ENCODE measurements at places on chromosomes 5 and 9. TPM values are rescaled to one million over a fixed set of nuclear protein-coding genes. Genes with fewer than 3 reads are reported as not detected.

DNA sequence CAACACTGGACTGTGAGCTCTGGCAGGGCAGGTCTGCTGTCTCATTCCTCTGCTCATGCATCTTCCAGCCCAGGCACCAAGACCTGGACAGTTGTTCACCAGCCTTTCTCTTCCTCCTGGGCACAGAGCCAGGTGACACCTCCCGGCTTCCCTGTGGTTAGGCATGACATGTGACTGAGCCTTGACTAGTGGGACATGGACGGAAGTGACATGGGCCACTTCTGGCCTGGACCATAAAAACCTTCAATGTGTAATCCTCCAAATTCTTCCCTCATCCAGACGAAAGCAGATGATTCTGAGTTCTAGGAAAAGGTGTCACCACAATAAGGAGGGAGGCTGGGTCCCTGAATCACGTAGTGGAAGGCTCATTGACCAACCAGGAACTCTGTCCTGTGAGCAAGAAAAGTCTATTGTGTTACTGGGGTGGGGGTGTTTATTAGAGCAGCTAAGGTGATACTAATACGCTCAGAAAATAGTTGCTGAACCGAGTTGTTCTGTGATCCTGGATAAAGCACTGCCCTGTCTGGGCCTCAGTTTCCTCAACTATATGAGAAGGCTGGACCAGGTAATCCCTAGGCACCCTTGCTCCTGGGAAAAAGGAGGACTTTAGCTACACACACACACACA, 26.6 kb upstream of the CRB2 start:
- DNase-seq: no peak

- DNase-seq: no peak
These were observed 57.2 kb upstream of the PRDM9 start for GRCh38 chr5:23450187-23450586.

DNA sequence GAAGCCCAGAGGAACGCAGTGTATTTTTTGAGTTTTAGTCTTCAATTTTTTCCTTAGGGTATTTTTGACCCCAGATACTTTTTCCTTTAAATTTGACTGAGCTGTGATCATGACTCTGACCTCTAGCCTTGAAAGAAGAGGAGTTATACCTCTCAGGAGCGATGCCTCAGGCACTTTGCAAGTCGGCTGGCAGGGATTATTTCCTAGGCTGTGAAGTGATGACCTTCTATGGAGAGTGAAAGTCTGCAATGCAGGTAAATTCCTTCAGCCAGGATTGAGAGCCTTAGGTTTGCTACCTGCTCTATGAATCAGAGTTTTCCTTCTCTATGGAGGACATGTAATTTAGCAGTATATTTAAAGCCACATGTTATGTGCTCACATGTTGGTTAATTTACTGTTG, 10.8 kb upstream of the NUDT12 start:
- no peak for DNase-seq

GRCh38 chr5:16585041-16585667, 31.6 kb downstream of the RETREG1 start:
- no peak for DNase-seq

DNA sequence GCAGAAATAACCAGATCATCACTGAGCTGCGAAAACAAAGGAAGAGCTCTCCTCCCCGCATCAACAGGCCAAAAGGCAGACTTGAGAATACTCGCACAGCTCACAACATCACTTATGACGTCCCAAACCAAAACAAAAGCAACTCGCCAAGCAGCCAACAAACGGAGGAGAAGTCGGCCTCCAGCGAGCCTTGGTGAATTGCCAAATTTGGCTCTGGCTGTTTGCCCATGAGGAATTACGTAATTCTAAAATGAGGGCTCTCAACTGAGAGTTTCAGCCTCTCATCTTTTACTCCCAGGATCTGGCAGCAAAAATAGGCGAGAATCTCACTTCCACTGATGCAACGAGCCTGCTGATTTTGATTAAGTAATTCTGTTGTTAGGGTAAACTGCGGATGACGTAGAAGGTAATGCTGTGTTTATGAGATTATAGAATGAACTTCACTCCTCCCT, 51.7 kb upstream of the SEMA6A start:
- DNase-seq: peak; percentile 55

DNA sequence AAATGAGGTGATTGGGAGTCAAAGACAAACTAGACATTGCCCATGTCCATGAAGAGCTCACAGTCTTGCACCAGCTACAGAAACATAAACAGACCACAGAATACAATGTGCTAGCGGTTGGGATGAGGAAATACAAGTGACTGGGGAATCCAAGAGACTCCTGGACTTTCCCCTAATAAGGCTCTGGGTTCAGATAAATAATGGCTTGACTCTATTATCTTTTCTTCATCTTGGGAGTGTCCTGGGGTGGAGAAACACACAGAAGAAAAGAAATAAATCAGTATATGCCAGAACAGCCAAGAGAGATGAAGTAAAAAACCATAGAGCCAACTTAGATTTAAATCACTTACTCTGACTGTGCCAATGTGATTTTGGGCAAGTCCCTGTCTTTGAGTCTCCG, 227.8 kb downstream of the PAPPA start:
- no peak for DNase-seq

DNA sequence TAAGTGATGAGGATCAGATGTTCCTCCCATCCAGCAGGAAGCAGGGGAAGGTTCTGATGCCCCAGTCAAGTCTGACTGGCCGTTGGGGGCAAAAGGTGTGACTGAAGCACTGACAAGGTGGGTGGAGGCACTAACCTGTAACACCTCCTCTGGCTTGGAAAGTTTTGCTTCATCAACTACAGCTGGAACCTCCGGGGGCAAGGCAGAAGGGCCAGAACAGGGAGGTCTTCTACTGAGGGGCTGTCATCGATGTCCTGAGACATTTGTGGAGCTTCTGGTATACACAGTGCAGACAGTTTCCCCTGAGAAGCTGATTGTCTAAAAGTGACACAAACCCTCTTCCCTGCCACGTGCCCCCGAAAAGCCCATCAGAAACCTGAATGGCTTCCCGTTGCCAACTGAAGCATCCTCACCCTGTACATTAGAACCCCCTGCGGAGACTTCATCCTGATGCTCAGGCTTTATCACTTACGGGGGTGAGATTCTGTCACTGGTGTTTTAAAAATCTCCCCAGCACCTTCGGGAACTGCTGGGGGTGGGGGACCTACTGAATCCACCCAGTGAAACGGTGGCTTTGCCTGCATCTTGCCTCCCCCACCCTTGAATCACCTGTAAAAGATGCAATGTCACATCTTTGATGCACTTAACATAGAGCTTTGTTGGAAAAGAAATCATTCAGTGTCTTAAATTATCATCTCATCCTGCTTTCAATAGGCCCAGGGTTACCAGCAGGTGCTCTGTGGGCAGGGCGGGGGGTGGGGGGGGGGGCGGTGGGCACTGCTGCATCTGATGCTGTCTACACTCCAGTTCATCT, 24.6 kb downstream of the TRAF1 start:
- DNase-seq: no peak

GRCh38 chr9:95494022-95494415, 22.8 kb downstream of the PTCH1 start:
- no peak for DNase-seq

GRCh38 chr5:78006449-78006848, 230.3 kb upstream of the TBCA start:
- no peak for DNase-seq

GRCh38 chr9:2354216-2354615, 267.4 kb upstream of the VLDLR start:
- no peak for DNase-seq

GRCh38 chr5:178236679-178237078, 4.1 kb upstream of the PHYKPL start:
- DNase-seq: peak; percentile 72

DNA sequence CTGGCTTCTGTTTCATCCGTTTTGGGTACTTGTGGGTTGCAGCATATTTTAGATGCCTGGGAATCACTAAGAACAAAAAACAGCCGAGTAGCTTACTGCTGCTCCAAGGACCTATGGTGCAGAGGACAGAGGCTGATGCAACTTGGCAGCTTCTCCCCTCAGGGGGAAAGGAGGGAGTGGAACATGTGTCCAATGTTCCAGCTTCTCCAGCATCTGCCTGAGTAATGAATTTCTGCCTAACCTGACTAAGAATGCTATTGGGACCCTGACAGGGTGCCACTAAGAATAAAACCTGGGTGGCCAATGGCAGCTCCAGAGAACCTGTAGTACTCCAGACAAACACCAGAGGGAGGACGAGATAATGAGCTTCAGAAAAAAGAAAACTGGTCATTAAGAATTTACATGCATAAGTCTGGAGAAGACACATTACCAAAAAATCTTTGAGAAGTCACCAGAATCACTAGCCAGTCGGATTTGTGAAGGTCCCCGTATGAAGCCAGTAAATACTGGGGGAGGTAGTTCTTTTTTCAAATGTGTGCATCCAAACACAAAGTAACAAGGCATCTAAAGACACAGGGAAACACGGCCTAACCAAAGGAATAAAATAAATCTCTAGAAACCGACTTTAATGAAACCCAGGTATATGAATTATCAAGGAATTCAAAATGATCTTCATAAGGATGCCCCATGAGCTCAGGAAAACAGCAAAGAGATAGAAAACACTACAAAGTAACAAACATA, 293.5 kb downstream of the HINT1 start:
- peak; percentile 14 for DNase-seq

DNA sequence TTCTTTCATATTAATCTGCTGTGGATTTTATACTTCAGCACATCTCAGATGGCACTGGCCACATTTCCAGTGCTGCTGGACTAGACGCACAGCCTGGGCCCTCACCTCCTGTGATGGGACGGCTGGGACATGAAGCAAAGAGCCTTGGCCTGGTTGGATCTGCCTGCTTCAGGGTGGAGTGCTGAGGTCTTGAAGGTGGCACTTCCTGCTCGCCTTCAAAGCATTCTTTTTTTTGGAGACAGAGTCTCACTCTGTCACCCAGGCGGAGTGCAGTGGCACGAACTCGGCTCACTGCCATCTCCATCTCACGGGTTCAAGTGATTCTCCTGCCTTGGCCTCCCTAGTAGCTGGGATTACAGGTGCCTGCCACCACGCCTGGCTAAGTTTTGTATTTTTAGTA, 73.1 kb downstream of the RAPGEF1 start:
- no peak for DNase-seq

- DNase-seq: no peak
These were observed 33.8 kb upstream of the RPL26L1 start for GRCh38 chr5:172925336-172925948.

DNA sequence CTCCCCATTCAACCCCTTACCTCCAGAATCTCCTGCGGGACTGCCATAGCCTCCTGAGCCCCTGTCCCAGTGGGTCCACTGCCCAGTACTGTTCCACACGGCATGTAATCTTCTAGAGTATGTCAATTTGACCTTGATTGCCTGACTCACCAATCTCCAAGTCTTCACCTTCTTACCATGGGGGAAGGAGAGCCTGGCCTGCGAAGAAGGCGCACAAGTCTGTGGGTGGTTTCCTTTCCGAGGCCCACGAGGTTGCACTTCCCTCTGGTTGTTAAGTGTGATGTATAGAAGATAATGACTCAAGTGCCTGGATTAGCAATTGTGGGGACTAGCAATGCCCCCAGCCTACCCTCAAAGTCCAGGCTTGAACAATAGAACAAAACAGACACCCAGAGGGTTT, 8.1 kb upstream of the TENT4A start:
- DNase-seq: no peak

DNA sequence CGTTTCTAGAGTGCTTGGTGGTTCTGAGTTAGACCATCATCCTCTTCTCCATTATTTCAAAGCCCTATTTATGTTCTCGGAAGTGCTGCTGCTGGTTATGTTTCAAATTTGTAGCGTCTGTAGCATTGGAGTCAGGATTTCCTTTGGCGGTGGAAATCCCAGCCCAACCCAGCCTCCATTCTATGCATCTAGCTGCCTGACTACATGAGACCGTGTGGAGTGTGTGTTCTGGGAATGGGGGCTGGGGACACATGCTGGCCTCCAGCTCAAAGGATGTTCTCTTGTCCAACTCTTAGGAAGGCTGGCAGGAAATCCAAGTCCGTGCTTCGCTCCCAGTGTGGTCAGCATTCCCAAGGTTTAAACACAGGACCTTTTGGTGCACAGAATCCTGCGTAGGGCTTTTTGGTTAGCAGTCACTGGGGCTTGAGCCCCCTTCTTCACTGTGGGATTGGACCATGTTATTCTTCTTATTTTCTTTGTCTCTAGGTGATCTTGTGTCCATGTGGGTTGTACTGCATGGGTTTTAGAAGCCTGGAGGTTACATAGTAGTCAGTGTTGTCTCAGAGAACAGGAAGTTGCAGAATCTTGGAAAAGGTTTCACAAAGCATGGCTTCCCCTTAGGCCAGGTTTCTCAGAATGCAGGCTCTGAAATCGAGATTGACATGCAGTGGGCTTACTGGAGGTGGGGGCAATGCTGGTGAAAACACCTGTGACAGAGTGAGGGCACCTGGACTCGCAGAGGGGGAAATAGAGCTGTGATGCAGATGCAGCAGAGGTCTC, 132.2 kb downstream of the ARHGAP26 start:
- peak; percentile 51 for DNase-seq

MAMDC2 gene
- 6.5 TPM for polyA plus RNA-seq

CDH9 gene
- polyA plus RNA-seq: not detected

ESM1 gene
- polyA plus RNA-seq: not detected

PCDHA13 gene
- polyA plus RNA-seq: not detected

SPACA9 gene
- polyA plus RNA-seq: 5.5 TPM

SV2C gene
- 0.25 TPM for polyA plus RNA-seq

SLC45A2 gene
- not detected for polyA plus RNA-seq

CTSV gene
- 0.15 TPM for polyA plus RNA-seq

SH3RF2 gene
- polyA plus RNA-seq: 32.9 TPM

INSYN2B gene
- not detected for polyA plus RNA-seq

LRRTM2 gene
- polyA plus RNA-seq: 0.07 TPM
